Esophagus muscularis mucosa (tissue), 4 donors: ENCODE measurements at places on chromosomes 12 and 14. TPM values are rescaled to one million over a fixed set of nuclear protein-coding genes. Genes with fewer than 3 reads are reported as not detected.

The GPRC5D gene
- total RNA-seq, result not detected

The HPD gene
- 0.65 TPM for total RNA-seq

The TMPO gene
- 54.8 TPM for total RNA-seq

The GPR162 gene
- 10.1 TPM for total RNA-seq

The SSTR1 gene
- 0.33 TPM for total RNA-seq

The ASB2 gene
- total RNA-seq, result 107 TPM

The FAM222A gene
- 3.2 TPM for total RNA-seq

The LPAR5 gene
- 2.5 TPM for total RNA-seq

The PRB2 gene
- not detected for total RNA-seq

The DCN gene
- total RNA-seq, result 2,089 TPM

The HOXC10 gene
- not detected for total RNA-seq

The AQP2 gene
- total RNA-seq, result not detected

The COCH gene
- 0.42 TPM for total RNA-seq

The TIGAR gene
- 6.6 TPM for total RNA-seq

The TDRD9 gene
- total RNA-seq, result 2.3 TPM

The P2RX2 gene
- total RNA-seq, result 4.1 TPM

The CLEC6A gene
- total RNA-seq, result not detected

The SPIC gene
- total RNA-seq, result not detected

The AQP5 gene
- 0.83 TPM for total RNA-seq

The MIP gene
- total RNA-seq, result not detected

The TOX4 gene
- 81.2 TPM for total RNA-seq

The IL23A gene
- not detected for total RNA-seq

The TMEM52B gene
- 1.6 TPM for total RNA-seq

The ERBB3 gene
- total RNA-seq, result 25.0 TPM

The CLEC2A gene
- total RNA-seq, result not detected

The ACVRL1 gene
- 149 TPM for total RNA-seq

The EEF1AKMT3 gene
- total RNA-seq, result 13.2 TPM

The ARHGDIB gene
- total RNA-seq, result 43.6 TPM

The CDKN3 gene
- total RNA-seq, result 4.8 TPM

The NOVA1 gene
- total RNA-seq, result 10.3 TPM

The PLA2G1B gene
- not detected for total RNA-seq

The ERH gene
- 57.6 TPM for total RNA-seq

The LDHB gene
- total RNA-seq, result 341 TPM

The PLD4 gene
- 0.23 TPM for total RNA-seq

The CISTR gene
- not detected for total RNA-seq

The MAP3K9 gene
- 2.1 TPM for total RNA-seq

The LRR1 gene
- 17.8 TPM for total RNA-seq

The PZP gene
- 0.06 TPM for total RNA-seq

The CRACR2A gene
- 3.3 TPM for total RNA-seq

The FAM181A gene
- not detected for total RNA-seq

The MYF5 gene
- total RNA-seq, result not detected

The ACRBP gene
- 3.3 TPM for total RNA-seq

The CACNA2D4 gene
- total RNA-seq, result 3.3 TPM

The SLC17A8 gene
- total RNA-seq, result not detected

The C12orf54 gene
- total RNA-seq, result not detected

The ZCRB1 gene
- total RNA-seq, result 36.3 TPM

The IL22 gene
- not detected for total RNA-seq

The TSHR gene
- not detected for total RNA-seq

The LTB4R gene
- total RNA-seq, result 6.0 TPM

The OTX2 gene
- total RNA-seq, result not detected
